Suppressor macrophage (primary cell): ENCODE measurements at places on chromosomes 16 and 17.

DNA sequence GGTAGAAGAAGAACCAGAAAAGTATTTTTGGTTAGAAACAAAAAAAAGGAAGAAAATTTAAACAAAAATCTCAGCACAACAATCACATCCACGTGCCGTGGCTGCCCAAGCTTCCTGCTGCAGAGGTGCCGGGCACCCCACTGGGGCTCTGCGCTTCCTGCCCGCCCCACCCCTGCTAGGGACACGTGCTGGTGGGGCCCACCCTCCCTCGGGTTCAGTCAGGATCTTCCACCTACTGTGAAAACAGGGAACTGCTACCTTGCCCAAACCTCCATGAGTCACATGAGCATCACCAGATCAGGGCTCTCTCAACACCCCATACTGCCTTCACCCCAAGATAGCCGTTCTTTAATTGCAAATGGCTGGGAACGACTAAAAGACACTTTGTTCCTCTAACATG lies 24.4 kb upstream of the CYTH1 start:
- peak; percentile 83 for DNase-seq

GRCh38 chr17:80789356-80789902 lies 202.2 kb upstream of the CHMP6 start:
- peak; percentile 31 for DNase-seq

DNA sequence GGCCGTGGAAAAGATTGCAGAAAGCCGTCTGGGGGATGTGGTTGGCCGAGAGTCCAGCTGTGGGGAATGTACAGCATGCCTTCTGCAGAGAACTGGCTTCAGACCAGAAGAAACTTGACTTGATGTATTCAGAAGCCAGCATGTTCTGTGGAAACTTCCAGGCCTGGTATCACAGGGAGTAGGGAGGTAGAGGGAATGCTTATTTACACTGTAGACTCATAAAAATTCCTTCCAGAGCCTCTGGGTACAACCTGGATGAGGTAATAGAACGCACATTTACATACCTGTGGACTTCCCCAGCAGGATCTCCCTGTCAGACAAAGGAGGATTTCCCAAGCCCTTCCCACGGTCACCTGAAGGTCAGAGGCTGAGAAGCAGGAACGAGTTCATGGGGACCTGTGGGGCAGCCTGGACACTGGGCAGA lies 11.8 kb upstream of the GAS7 start:
- no peak for DNase-seq

DNA sequence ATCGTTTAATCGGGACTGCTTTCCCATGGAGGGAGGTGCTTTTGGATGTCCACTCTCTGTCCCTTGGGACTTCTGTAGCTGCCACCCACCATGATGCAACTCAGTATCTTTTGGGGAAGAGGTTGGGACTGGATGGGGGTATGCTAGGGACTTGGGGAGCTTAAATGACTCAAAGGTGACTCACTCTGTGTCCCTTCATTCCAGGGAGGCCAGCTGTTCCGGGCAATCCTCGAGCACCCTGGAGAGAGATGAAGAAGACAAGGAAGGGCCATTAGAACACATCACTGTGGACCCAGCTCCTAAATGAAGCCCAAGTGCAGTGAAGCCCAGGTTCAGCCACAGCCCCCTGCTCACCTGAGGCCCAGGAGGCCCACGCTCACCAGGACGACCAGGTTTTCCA lies 4.6 kb downstream of the COL1A1 start:
- DNase-seq = no peak

GRCh38 chr16:4016005-4016352 lies 100.3 kb downstream of the ADCY9 start:
- no peak for DNase-seq

GRCh38 chr17:35743626-35744328 lies 9.3 kb downstream of the GAS2L2 start:
- peak; percentile 64 for DNase-seq

DNA sequence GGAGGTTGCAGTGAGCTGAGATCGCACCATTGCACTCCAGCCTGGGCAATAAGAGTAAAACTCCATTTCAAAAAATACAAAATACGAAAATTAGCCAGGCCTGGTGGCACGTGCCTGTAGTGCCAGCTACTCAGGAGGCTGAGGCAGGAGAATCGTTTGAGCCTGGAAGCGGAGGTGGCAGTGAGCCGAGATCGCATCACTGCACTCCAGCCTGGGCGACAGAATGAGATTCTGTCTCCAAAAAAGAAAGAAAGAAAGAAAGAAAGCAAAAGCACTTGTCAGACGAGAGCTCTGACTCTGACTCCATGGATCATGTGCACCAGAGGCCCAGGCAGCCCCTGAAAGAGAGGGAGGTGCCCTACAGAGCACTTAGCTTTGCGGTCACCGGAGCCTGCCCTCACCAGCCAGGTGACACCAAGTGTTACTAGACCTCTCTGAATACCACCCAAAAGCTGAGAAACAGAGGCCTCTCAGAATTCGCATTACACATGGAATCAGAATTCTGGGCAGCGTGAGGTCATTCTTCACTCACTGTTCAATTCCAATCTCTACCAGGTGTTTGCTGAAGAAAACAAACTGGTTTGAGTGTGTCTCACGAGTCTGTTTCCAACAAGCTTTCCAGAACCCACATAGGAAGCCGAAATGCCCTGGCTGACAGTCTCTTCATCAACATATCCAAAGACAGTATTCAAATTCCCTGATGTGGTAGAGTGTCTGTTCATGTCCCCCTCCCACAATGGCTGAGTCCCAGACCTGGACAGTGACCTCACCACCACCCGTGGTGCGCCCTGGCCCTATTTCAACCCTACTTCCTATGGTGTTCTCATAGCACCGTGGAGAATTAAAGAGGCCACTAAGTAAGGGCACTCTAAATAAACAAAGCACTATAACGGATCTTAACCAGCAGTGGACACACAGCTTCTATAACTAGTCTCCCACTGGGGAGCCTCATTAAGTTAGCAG lies 1.5 kb downstream of the FLCN start:
- DNase-seq = peak; percentile 46

DNA sequence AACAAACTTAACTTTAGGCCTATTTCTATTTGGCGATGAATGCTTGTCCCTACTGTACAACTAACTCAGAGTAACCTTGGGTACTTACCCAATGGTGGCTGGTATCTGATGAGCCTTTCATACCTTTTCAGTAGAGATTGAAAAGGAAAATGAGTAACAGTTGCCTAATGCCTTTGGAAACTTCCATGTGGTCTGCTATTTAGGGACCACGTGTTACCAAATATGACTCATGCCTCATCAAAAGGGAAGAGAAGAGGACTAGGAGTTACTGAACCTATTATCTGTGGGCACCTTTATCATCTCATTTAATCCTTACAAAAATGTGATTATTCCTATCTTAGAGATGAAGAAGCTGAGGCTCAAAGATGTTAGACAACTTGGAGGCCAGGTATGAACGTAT lies 8.1 kb downstream of the MYOCD start:
- no peak for DNase-seq
